ENCODE measurements at places on chromosomes 5 and 9.

DNA sequence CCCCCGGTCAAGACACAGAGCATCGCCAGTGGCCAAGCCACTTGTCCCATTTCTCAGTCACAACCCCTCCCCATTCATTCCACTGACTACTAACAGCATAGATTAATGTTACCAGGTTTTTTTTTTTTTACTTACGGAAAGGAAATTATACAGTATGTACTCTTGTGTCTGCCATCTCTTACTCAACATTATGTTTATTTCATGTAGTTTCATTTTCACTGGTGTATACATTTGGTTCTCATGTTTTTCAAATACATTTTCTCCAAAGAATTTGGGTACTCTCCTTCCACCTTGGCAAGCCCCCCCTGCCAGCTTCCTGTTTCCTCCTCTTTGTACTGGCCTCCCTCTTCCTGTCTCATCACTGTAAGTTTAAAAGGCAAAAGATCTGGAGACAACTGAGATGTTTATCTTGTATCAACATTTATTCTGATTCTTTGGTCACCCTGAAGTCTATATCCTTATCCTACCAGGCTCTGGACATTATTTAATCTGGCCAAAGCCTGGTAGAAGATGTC is 207.3 kb downstream of the SAXO1 start:
- DNase-seq, result no peak

GRCh38 chr5:178416919-178417318 is 173.3 kb downstream of the COL23A1 start:
- DNase-seq, result no peak

GRCh38 chr9:101601904-101602765 is 7.4 kb upstream of the PPP3R2 start:
- DNase-seq, result peak; percentile 11

GRCh38 chr5:101047181-101047580 is 144.1 kb upstream of the ST8SIA4 start:
- no peak for DNase-seq

GRCh38 chr9:34437006-34437925 is 21.1 kb downstream of the FAM219A start:
- peak; percentile 82 for DNase-seq

GRCh38 chr5:94288937-94289336 is 329.5 kb downstream of the KIAA0825 start:
- peak; percentile 54 for DNase-seq

DNA sequence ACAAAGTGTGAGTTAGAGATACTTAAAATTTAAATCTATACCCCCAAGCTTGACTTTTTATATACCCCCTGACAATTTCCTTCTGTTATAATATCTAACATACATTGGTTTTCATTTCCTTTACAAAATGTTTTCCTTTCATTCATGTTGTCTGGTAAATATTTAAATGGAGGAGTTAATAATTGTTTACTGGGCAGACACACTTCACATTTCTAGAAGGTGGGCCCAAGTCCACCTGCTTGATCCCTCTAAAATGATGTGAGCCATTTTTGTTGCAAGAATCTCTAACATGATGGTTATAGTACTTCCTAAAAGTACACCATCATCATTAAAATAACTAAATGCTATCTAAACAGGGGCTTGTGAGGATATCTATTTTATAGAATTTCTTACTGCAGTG is 155.9 kb downstream of the FAM174A start:
- DNase-seq, result no peak

- peak; percentile 13 for DNase-seq
Measured at GRCh38 chr5:23026252-23027170, 173.4 kb upstream of the CDH12 start.

- DNase-seq, result no peak
Measured at GRCh38 chr9:112809351-112809848, 58.8 kb downstream of the SNX30 start.

DNA sequence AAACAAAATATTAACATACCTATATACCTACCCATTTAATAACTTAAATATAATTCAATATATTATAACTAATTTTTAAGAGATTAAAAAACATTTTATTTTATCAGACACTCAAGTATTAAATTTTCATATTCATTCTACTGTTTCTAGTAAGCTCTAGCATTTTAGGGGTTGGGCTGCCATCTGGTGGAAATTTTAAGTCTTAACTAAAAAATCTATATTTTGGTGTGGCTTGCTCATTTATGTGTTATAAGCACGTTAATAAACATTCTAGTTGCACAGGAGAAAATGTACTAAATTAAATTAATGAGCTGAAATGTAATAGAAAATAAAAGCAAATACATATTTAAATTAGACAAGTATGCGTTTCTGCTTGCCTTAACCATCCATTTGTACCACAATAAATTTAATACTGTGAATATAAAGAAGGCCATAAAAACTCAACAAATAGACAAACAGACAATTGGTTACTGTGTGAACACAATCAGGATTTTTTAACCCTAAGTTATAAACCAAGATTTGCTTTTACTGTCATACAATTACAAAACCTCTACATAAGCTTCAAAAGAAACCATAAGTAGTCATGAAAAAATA is 1728.3 kb upstream of the CDH9 start:
- DNase-seq, result peak; percentile 1

DNA sequence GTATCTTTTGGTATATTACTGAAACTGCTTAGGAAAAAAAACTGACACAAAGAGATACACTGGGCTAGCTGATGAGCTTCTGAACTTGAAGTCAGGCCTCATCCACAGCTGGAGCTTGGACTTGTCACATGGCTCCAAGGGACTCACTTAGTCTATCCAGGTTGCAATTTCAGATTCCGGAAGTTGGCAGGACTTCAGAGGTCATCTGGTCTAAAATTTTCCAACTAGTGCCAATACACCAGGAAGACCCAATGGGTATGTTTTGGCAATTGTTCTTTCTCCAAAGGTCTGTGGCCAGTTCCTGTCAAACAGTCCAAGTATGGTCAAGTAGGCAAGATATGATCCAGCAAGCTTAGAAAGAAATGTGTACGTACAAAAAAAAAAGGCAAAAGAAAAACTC is 36.7 kb downstream of the MRPS27 start:
- peak; percentile 11 for DNase-seq

DNA sequence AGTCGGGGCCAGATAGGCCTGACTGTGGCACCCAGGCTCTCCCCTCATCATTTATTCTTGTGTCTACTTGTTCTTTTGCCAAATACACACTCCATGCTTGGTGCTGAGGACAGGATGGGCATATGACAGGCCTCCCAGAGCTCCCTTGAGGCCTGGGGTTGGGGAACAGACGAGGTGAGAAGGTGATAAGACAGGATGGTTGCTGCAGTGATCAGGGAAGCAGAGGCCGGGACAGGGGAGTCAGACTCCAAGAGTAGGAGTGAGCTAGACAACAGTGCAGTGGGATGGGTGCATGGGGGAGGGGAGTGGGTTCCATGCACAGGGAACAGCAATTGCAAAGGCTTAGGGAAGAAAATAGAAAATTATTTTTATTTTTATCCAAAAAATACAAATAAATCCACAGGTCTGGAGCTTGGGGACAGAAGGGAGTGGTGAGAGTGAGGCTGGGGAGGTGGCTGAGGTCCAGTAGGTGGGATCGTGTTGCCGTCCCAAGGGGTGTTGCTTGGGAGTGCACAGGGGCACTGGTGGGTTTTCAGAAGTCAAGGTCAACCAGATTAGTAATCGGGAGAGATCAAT is 3.4 kb upstream of the AMBP start:
- DNase-seq, result no peak

- DNase-seq, result no peak
Measured at GRCh38 chr5:125576822-125577221, 830.4 kb upstream of the ZNF608 start.

DNA sequence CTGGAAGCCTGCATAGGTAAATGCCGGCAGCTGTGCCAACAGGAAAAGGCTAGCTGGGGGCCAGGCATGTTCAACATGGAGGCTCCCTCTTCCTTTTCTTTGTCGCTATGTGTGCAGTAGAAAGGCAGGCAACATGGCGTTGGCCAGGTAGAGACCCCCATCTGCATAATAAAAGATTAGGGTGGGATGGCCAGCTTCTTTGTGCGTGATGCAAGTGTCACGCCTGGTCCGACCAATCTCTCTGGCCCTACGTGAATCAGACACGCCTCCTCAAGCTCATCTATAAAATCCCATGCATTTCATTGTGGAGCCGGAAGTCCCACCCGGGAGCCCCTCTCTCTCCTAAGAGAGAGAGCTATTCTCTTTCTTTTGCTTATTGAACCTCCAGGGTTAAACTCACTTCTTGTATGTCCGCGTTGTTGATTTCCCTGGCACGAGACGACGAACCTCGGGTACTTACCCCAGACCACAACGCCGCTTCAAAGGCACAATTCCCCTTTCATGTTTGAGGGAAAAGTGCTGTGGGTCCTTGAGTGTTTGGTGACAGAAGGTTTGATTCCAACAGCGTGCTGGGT is 25.0 kb upstream of the C5orf47 start:
- DNase-seq, result no peak

- DNase-seq, result peak; percentile 47
Measured at GRCh38 chr5:119179857-119180641, 109.2 kb downstream of the DMXL1 start.

DNA sequence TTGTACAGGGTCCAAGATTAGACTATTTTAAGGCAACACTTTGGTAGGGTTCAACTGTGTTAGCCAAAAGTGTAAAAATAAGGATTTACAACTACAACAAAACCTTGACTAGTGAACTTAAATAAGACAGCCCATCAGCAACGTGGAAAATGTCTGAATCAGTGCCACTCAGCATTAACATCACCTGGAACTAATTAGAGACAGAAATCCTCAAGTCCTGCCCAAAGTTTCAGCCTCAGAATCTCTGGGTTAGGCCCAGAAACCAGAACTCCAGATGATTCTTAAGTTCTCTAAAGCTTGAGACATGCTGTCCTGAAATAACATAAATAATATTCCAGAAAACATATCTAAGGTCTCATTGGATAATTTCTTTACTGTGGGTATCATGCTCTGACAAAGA is 118.6 kb downstream of the SEMA6A start:
- no peak for DNase-seq

GRCh38 chr5:94345257-94345656 is 273.1 kb downstream of the KIAA0825 start:
- DNase-seq, result no peak

DNA sequence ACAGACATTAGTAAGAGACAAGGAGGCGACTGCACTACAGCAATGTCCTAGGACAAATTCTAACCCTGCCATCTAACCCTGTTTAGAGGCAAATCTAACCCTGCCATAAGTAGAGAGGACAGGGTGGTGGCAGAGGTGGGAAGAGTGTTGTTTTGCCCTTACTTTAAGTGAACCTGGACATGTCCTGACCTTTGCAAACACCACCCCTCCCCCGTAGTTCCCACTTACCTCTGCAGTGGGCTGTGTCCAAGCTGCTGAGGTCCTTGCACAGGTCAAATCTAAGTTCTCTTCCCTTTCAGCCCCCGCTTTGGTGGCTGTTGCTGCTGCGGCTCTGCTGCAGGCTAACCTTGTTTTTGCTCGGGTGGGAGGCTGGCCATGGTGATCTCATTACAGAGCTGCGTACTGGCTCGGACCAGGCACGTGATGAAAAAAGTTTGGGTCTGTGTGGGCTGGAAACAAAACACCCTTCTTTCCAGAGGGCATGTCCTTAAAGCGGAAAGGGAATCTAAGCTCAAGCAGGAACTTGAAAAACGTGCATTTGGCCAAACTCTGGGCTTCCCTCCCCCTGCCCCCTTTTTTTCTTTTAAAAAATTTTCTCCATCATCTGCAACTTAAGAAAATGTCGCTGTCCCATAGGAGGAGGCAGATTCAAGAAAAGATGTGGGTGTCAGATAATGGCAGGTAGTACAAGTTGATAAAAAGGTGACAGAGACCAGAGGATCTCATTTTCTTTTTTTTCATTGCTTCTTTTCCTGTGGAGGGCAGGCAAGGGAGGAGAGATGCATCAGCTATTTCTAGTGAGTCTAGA is at the start of gene FAXDC2:
FAXDC2 (minus strand) TSS at position 349 of the 808 bp plus-strand sequence. CDS start 12,425 bp downstream, outside the sequence.
- peak; percentile 94 for DNase-seq

- DNase-seq, result peak; percentile 70
Measured at GRCh38 chr9:15416880-15417279, 5.8 kb upstream of the SNAPC3 start.

DNA sequence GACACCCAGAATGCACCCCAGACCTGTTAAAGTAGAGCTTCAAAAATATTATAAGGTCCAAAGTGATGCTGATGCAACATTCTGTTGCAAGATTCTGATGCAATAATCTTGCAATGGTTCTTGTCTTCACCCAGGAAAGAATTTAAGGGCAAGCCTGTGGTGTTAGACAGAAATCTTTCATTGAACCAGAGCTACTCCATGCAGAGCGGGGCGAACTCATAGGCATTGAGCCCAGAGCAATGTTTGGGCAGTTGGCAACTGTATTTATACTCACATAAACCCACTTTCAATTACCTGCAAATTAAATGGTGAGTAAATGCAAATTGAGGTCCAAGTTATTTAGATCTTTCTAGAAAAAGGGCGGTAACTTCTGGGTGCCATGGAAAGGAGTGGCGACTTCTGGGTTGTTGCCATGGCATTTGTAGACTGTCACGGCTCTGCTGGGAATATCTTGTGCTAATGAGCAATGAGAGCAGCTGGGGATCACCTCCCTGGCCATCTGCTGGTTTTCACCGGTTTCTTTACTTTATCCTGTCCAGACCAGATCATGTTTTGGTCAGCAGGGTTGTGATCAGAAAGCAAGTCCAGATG is 163.4 kb downstream of the ICE1 start:
- no peak for DNase-seq
